ENCODE measurements at places on chromosomes 13 and 19. TPM values are rescaled to one million over a fixed set of nuclear protein-coding genes. Genes with fewer than 3 reads are reported as not detected.
A peak's percentile ranks its signal among the peaks of the same experiment; 100 is the strongest.

Gene COX7A1
- total RNA-seq, result 1.0 TPM

Gene APOC1
- 2.9 TPM for total RNA-seq

Gene CEACAM4
- total RNA-seq, result not detected

Gene SGCG
- total RNA-seq, result not detected

Gene ELANE
- total RNA-seq, result not detected

Gene RAB3A
- 0.33 TPM for total RNA-seq

Gene CD209
- total RNA-seq, result not detected

Gene TTC9B
- total RNA-seq, result not detected

- no peak for DNase-seq
Measured at GRCh38 chr19:45897261-45897812, 5.1 kb downstream of the MYPOP start.

- no peak for DNase-seq
Measured at GRCh38 chr13:24503379-24503696, 9.2 kb downstream of the PARP4 start.

GRCh38 chr19:3108775-3109174, 14.6 kb downstream of the GNA11 start:
- peak; percentile 36 for DNase-seq

DNA sequence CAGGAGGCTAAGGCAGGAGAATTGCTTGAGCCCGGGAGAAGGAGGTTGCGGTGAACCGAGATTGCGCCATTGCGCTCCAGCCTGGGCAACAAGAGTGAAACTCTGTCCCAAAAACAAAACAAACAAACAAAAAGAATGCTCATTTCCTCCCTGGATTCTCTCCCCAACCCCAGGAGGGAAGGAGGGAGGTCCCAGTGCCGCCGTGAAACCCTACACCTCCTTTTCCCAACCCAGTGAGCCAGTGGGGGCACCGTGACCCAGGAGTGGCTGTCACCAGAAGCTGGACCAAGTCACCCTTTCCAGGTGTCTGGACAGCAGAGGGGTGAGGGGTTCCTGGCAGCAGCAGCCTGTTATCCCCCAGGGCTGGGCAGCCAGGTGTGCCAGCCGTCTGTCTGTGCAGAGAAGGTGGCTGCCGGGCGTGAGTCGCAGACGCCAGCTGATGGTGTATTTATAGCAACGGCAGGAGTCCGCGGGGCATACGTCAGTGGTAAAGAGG, 23.5 kb downstream of the NFIC start:
- no peak for DNase-seq

DNA sequence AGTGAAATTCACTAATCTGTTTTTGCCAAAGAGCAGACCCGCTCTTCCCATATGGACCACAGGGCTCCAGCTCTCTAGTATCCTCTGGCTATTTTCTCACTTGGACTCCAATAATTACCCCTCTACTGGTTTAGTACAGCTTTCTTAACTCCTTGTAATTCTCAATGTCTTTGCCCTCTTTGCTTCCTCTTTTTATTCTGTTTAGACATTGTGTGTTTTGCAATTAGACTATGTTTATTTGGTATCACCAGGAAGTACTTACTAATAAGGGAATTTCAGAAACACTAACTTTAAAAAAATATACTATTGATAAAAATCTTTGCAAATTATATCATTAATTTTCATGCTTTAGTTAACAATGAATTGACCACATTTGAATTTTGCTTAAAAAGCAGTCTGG, 111.6 kb upstream of the OBI1 start:
- DNase-seq, result no peak

DNA sequence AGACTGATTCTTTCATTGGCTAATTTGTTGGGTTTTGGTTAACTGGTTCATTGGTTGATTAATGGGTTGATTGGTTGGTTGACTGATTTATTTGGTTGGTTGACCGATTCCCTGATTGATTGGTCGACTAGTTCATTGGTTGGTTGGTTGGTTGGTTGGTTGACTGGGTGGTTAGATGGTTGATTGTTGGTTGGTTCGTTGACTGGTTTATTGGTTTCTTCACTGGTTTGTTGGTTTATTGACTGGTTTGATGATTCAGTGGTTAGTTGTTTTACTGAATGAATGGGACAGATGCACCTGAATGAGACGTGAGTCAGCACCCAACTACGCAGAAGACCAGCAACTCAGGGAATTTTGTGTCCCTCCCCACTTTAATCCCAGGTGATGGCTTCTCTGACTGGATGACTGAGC, 2.7 kb upstream of the NUP62 start:
- DNase-seq, result peak; percentile 76

DNA sequence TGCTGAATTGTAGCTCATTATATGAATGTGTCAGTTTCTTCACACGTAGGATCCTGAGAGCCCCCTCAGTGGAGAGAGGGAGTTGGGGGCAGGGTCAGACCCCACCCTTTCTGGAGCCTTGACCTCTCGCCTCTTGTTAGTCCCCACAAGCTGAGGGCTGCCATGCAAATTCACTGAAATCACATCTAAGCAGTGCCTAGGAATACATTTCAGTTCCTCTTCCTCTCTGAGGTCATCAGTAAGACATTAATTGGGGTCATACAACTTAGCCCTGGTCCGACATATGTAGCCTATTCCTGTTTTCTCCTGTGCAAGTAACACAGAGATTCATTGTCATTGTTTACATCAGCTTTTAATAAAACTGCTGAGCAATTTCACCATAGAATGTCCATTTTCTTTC, 30.0 kb downstream of the MYO9B start:
- DNase-seq, result no peak

GRCh38 chr13:41820581-41821237, 140.2 kb downstream of the VWA8 start:
- no peak for DNase-seq

DNA sequence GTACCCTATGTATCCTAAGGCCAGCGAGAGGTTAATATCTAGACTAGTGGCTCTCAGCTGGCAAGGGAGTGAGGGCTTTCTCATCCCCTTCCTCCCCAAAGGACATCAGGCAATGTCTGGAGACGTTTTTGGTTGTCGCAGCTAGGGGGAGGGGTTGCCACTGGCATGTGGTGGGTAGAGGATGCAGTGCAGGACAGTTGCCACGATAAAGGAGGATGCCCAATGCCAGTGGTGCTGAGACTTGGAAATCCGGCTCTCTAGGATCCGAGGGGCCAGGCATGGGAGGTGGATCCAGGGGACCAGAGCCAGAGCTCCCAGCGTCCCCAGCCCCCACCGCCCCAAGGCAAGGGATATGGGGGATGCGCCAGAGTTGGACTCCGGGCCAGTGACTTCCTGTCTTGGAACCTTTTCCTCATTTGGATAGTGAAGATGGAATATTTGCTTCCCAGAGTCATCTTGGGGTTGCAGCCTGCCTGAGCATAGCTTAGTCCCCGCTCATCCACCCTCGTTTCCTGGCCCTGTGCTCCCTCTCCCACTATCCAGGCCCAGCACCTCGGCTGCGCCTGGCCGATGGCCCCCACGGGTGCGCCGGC, 4.9 kb downstream of the SSC5D start:
- DNase-seq, result no peak

- peak; percentile 22 for DNase-seq
Measured at GRCh38 chr19:44202470-44202869, 9.9 kb upstream of the ZNF227 start.

- DNase-seq, result peak; percentile 7
Measured at GRCh38 chr13:92739306-92739818, 487.2 kb upstream of the GPC6 start.

- peak; percentile 72 for DNase-seq
Measured at GRCh38 chr19:13020002-13020414, 24.7 kb downstream of the NFIX start.

DNA sequence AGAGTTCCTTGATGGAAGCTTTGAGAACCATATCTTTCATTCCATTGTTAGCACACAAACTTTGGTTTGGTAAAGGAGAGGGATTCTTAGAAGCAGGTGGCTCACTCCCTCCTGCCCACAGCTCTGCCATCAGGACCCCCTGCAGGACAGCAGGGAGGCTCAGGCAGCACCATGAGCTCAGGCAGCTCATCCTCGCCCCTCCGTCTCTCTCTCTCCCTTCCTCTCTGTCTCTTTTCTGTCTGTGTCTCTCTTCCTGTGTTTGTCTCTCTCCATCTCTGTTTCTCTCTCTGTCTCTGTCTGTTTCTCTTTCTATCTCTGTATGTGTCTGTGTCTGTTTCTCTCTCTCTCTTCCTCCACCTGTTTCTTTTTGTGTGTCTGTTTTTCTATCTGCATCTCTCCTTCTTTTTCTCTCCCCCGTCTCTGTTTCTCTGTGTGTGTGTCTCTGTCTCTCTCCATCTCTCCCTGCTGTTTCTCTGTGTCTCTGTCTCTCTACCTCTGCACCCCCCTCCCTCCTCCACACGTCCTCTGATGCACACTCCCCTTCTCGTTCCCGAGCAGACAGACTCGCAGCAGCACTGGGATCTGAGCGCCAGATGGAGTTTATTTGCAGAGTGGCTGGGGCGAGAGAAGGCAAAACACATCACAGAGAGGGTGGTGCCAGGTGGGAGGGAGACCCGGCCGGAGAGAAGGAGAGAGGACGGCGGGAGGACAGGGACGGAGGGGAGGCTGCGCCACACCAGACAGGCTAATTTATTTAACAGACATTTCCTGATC, 8.7 kb downstream of the SBK2 start:
- no peak for DNase-seq

DNA sequence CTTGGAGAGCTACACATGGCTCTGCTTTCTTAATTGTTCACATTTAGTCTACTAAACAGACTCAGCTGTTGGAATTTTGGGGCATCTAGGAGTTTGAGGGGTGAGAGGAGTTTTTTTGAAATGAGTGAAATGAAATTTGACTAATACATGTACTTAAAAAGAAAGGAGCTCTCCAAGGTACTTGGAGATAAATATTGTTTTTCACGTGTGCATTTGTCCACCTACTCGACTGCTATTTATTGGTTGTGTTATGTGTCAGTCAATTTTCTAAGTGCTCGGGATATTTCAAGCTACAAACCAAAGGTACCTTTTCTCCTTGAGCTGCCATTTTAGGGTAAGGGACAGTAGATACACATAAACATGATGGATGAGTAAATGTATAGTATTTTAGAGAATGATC, 697.0 kb downstream of the LIG4 start:
- no peak for DNase-seq

- peak; percentile 94 for DNase-seq
Measured at GRCh38 chr13:24668955-24669582, 11.1 kb upstream of the ATP12A start.

GRCh38 chr13:65445340-65445739, 1784.8 kb downstream of the PCDH9 start:
- no peak for DNase-seq

DNA sequence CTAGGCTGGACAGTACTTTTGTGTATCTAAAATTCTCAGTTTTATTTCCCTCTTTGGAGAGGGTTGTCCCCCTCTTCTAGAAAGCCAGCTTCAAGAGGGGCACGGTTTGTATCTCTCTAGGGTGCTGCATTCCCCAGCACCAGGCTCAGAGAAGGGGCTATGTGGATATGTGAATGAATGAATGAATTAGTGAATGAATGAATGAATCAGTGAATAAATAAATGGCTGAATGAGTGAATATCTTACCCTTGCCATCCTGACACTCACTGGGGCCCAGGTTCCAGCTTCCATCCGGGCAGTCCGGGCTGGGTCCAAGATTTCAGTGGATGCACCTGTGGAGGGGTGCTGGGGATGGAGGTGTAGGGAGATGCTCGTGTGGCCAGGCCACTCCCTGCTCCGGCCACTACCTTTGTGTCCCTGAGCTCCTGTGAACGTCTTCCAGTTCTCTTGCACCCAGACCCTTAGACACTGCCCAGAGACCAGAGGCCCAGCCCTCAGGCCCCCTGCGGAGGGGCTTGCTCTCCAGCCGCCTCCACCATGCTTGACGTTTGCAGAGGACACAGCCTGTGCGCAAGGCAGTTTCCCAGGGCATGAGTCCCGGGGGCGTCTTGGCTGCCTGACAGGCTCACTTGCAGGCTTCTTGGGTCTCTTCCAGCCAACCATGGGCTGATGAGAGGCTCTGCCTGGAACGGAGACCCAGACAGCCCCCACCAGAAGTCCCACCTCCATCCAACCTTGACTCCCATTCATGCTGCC, 2.8 kb upstream of the KCNN1 start:
- DNase-seq, result no peak
